Small intestine (tissue), 16 donors: ENCODE measurements at places on chromosomes 12 and 14. TPM values are rescaled to one million over a fixed set of nuclear protein-coding genes. Genes with fewer than 3 reads are reported as not detected.

GRCh38 chr14:24246765-24247212, 4.4 kb upstream of the TINF2 start:
- DNase-seq = peak; percentile 64

DNA sequence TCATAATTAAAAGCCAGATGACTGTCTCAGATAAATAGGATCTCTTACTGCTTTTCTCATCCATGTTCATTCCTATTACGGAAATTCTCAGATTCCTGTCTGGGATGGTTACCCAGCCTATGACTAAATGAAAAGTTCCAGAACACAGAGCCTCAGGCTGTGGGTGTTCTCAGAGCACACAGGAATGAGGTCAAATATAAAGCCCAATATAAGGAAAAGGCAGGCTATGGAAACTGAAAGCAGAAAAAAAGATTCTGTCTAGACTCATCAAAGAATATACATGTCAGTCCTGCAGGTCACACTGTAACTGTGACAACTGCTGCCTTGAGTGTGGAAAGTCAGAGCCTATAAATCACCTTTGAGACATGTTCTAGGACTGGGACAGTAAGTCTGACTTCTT, 64.3 kb downstream of the DCAF5 start:
- peak; percentile 47 for DNase-seq

GRCh38 chr12:93857279-93857938, 180.2 kb downstream of the CRADD start:
- no peak for DNase-seq

DNA sequence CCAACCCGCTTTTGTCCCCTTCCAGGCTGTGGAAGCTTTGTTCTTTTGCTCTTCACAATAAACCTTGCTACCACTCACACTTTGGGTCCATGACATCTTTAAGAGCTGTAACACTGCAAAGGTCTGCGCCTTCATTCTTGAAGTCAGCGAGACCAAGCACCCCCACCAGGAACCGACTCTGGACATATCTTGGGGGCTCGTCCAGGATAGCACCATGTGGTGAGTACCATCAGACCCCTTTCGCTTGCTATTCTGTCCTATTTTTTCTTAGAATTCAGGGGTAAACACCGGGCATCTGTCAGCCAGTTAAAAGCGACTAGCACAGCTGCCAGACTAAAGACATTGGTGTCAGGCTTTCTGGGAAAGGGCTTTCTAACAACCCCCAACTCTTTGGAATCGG, 137.6 kb upstream of the PPFIA2 start:
- DNase-seq = no peak

GRCh38 chr14:81193924-81194633, 26.7 kb downstream of the GTF2A1 start:
- DNase-seq = no peak

- peak; percentile 42 for DNase-seq
Observed at GRCh38 chr12:53726341-53726740, 911 bp downstream of the CALCOCO1 start.

DNA sequence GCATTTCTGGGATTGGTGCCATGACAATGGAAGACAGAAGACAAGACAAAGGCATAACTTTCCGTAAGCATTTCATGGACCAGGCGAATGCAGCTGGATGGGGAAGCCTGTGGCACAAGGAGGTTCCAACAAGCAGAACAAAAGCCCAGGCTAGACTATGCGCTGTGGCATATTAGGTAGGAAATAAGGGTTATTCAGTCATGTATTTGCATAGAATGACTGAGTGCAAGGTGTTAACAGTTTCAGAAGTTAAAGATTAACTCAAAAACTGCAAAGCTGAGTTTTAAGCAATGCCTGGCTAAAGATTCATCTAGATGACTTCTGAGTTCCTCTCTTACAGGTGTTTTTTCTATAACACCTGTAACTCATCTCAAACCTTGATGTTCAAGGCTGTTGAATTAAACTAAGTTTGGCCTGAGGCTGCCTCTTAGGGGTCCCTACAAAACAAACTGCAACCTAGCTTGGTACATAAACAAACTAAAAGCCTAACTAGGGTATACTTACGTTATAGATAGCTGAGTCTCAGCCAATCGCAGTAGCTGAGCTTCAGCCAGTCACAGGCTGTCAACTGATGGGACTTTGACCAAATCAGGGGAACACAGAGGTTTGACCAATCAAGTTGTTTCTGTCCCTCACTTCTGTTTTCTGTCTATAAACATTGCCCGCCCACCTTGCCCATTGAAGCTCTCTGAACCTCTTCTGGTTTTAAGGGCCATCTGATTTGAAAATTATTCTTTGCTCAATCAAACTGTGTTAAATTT, 52.2 kb upstream of the PLBD1 start:
- DNase-seq = peak; percentile 45

- no peak for DNase-seq
Observed at GRCh38 chr12:91704446-91704845, 441.2 kb downstream of the BTG1 start.

The ALG10 gene
- polyA plus RNA-seq = 7.3 TPM
